Lower lobe of right lung (tissue), 2 donors: ENCODE measurements at places on chromosomes 1 and 21. TPM values are rescaled to one million over a fixed set of nuclear protein-coding genes. Genes with fewer than 3 reads are reported as not detected.

The HES5 gene
- 1.5 TPM for total RNA-seq

The LMNA gene
- 235 TPM for total RNA-seq

DNA sequence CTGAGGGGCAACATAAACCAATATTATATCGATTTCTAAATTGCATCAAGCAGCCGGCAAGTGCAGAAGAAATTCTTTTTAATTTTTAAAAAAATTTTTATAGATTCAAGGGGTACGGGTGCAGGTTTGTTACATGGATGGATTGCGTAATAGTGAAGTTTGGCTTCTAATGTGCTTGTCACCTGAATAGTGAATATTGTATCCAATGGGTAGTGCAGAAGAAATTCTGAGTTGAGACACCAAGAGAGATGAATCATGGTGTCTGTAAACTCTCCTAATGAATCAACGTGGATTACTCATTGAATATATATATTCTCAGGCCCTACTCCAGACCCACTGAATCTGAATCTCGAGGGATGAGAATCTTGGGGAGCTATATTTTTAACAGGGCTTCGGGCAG lies 253.7 kb upstream of the FOXD3 start:
- no peak overlapping the region for H3K4me3 ChIP-seq
- no peak for DNase-seq
- no peak overlapping the region for H3K27ac ChIP-seq
- H3K36me3 ChIP-seq: no peaks in the 10 kb centered on the region

- H3K4me1 ChIP-seq: peaks cover 8% of the 10 kb centered on the region
- no peaks in the 10 kb centered on the region for H3K27me3 ChIP-seq
- H3K27ac ChIP-seq: no peak overlapping the region
- no peak overlapping the region for H3K4me3 ChIP-seq
- H3K36me3 ChIP-seq: no peaks in the 10 kb centered on the region
Observed at GRCh38 chr1:178241837-178242236, 147.9 kb downstream of the RASAL2 start.

- peaks cover 4% of the 10 kb centered on the region for H3K4me1 ChIP-seq
- no peaks in the 10 kb centered on the region for H3K36me3 ChIP-seq
- no peaks in the 10 kb centered on the region for H3K27me3 ChIP-seq
- DNase-seq: no peak
Observed at GRCh38 chr21:38229260-38229877, 27.4 kb upstream of the KCNJ15 start.
